CD4-positive, alpha-beta T cell treated with Interleukin-12 subunit alpha and Interleukin-12 subunit beta, for 1 hour (primary cell): ENCODE measurements at places on chromosomes 16 and 17.

DNA sequence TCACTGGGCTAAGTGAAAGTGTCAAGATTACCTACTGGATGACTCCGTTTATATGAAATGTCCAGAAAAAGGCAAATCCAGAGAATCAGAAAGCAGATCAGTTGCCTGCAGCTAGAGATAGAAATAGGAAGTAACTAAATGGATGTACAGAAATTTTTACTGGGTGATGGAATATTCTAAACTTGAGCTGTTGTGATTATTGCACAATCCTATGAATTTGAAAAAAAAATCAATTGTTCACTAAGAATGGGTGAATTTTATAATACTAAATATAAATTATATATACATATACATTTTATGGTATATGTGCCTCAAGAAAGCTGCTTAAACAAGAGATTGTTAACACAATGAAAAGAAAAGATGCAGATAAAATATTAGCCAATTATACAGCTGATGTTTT, 181.1 kb upstream of the C16orf82 start:
- no peak for DNase-seq

DNA sequence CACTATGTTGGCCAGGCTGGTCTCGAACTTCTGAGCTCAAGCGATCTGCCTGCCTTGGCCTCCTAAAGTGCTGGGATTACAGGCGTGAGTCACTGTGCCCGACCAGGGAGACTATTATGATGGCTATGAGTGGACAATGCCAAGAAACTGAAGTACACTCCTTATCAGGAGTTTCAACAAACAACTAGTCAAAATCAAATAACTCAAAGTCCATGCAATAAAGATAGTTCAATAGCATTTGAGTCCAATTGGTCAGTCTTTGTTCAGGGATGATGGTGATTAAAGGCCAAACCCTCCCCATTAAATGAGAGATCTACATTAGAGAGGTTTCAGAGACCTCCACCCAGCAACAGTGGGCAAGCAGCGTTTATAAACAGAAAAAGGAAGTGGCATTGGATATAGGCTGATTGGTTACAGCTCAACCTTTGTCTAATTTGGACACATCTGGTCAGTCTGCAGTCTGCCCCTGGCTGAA, 8.0 kb downstream of the CHST5 start:
- DNase-seq, result no peak

DNA sequence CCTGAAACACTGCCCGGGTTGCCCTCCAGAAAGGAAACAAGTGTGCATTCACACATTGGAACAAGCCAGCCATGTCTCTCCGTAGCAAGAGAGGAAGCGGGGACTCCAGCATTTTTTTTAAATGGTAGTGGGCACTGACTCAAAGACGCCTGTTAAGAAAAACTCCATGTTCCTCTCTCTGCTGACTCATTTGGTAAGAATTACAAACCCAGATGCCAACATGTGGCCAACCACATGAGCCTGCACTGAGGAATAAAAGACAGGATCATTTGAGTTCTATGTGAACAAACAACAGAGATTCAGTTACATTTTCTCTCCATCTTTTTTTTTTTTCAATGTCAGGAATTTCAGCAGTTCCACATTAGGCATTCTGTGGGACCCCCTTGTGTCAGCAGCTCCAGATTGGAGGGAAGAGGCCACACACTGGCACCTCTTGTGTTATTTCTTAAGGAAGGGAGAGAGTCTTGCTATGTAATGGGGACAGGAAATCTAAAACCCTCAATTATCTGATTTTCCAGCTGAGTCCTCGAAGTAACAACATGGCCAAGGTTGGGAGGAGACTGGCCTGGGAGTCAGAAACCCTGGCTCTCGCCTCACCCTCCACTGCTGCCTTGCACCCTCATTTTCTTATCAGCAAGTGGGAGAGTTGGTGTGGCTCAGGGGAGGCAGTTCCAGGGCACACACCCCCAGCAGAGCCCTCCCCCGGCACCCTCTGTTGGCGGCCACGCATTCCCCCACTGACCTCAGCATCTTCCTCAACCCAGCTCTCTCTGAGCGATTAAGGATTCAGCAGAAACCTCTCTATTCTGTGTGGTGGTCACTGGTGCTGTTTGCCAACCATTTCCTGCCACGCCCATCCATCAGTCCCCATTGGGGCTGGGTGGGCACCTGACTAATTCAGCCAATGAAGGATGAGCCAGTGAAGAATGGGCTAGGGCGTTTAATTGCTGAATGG, 173.0 kb downstream of the FOXL1 start:
- no peak for DNase-seq

- DNase-seq, result peak; percentile 53
Observed at GRCh38 chr16:53098526-53099317, 43.9 kb downstream of the CHD9 start.

DNA sequence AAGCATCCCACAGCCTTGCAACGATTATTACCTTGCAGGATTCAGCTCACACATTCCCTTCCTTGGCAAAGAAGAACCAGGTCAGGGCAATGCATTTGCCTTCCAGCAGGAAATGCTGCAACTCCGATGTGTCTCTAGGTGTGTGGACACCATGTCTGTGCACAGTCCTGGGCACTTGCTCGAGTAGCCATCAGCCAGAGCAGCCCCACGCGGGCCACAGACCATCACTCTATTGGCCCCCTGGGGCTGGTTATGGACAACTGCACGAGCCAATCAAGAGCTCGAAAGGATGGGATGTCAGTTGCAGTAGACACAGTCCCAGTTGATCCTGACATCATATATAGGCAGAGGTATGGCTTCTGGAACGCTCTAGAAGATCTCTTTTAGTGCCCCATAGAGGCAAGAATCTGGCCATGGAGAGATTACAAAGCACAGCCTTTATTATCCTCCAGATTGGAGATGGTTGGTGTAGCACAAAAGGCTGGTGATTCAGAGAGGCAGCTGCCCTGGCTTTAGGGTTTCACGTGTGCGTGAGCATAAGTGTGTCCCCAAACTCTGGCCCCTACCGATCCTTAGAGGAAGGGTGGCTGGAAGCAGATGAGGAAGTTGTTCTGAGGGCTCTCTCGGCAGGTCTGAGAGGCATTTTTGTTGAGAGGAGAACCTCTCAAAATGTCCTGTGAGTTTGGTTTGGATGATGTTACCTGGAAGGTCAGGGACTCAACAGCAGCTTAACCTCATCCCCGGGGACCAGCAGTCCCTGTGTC, 403.8 kb downstream of the SEC14L1 start:
- DNase-seq, result no peak

- no peak for DNase-seq
Observed at GRCh38 chr17:1183171-1183873, 3.5 kb upstream of the ABR start.

DNA sequence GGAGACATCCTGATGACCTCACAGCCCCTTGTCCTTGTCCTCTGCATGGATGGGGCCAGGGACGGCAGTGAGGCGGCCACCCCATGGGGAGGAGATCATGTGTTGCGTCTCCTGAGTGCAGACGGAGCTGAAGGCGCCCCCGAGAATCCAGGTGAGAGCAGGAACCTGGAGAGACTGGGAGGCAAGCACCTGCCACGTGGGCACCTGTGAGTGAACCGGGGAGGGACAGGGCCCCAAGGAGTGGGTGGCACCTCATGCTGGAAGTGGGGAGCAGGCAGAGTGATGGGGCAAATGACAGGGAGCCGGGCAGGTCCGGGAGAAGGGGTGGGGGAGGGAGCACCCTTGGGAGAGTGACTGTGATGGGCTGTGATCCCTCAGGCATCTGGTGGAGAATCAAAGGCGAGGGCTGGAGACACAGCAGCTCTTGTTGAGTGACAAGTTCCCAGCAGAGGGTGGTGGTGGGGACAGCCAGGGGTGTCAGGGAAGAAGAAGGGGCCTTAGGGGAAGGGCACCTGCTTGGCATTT, 174.3 kb upstream of the CHMP6 start:
- DNase-seq, result no peak

GRCh38 chr16:58212824-58213655, 15.1 kb upstream of the CSNK2A2 start:
- DNase-seq, result no peak

- DNase-seq, result no peak
Observed at GRCh38 chr17:7313088-7313889, 1.9 kb downstream of the GPS2 start.

GRCh38 chr17:3905017-3905520, 11.2 kb downstream of the P2RX1 start:
- no peak for DNase-seq

GRCh38 chr17:10226930-10227695, 28.7 kb upstream of the GAS7 start:
- peak; percentile 43 for DNase-seq

DNA sequence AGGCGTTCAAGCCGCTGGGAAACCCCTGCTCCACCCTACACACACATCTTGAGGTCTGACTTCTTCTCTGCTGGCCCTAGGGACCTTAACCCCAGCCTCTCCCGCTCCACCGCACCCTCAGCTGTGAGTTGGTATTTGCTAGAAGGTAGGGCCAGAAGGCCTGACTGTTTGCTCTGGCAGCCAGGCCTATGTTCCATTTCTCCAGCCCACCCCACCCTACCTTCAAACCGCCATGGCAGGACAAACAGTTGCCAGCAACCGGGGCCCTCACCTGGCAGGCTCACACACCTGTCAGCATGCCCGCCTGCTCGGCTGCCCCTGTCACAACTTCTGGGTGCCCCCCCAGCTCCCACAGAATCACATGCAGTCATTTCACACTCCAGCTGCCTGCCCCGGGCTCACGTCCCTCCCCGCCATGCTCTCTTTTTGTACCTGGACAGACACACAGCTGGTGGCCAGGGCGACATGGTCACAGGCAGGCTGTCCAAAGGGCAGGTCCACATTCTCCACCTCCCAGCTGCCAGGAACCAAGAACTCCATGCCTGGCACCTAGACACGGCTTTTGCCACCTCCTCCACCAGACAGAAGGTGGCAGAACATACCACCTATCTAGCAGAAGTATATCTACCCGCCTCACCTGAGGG, 2.6 kb upstream of the ATP2A3 start:
- no peak for DNase-seq

GRCh38 chr17:6269478-6269877, 165.4 kb downstream of the AIPL1 start:
- no peak for DNase-seq

GRCh38 chr16:24482681-24483202, 56.6 kb upstream of the RBBP6 start:
- DNase-seq, result no peak

GRCh38 chr16:84340325-84341040, 27.9 kb upstream of the ATP2C2 start:
- DNase-seq, result no peak

- no peak for DNase-seq
Observed at GRCh38 chr16:86466696-86467406, 43.5 kb upstream of the FOXF1 start.

DNA sequence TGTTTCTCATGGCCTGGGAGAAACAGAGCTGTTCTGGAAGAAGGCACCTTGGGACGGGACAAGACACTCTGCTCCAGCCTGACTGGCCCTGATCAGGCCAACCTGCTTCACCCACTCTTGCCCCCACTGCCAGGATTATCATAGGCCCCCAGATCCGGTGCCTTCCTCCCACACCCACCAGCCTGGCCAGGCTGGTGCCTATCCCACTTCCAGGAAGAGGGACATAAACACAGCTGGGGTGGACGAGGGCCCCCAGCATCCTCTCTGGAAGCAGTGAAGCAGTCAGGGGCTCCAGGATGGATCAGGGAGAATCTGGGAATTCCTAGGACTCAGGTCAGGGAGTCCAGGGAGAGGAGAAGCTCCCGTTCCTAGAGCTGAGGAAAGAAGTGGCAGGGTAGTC, 16.9 kb upstream of the ITGA3 start:
- no peak for DNase-seq

- no peak for DNase-seq
Observed at GRCh38 chr17:35006961-35007360, 26.6 kb downstream of the LIG3 start.

DNA sequence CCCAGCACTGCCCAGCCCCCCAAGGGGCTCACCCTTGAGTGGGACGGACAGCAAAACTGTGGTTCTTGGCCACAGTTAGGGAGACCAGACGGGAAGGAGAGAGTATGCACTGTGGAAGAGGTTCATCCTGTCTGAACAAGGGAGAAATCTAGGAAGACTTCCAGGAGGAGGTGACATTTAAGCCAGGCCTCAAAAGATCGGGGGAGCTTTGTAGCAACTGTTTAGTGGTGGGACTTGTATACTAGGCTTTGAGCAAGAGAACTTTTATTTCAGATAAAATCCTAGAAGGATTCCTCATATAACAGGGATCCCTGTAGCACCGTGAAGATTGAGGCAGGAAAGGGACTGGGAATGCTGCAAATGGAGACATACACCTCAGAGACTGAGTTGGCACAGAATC, 30.8 kb downstream of the SREBF1 start:
- no peak for DNase-seq

GRCh38 chr16:19393226-19394111, 24.2 kb upstream of the TMC5 start:
- no peak for DNase-seq

DNA sequence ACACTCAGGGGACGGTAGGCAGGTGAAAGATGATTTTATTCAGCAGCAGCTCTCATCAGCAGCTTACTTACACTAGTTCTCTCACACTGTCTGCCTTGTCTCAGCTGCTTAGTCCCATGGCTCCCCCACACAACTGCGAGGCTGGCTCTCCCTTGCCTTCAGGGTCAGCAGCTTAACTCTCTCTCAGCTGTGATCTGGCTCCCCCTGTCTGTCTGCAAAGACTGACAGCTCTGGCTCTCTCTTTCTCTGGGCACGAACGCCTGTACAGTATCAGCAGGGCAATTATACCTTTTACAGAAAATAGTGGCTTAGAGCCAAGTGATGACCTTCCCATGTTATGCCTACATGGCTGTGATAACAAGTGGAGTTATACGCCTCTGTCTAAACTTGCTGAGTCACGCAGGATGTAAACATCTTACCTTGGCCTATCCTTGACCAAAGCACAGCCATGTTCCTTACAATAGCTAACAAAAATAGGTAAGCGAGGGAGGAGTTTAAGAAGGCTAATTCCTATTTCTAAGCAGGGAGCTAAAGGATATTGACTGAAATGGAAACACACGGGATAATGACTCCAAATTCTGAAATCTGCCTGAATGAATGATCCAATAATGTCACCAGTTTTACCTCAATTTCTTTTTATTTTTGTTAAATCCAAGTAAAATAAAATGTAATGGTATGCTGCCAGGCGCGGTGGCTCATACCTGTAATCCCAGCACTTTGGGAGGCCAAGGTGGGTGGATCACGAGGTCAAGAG, 1.1 kb upstream of the NDUFAB1 start:
- peak; percentile 33 for DNase-seq
